ENCODE measurements at places on chromosomes 4 and X.

DNA sequence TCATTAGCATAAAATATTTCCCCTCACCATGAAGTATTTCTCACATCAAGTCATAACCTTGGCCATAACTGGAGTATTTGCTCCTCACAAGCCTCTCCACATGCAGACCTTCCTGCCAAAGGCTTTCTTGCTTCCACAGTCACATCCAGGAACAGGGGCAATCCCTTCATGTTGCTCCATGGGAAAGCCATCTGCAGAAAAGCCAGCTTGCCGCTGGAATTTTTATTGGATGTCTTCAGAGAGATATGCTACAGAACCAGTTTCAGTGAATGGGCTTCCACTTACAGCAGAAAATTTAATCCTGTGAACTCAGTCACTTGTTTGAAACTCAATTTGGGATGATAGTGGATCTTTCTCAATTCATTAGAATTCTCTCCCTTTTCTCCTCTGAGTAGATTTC lies 3.2 kb upstream of the CDKN2AIP start:
- H3K27ac ChIP-seq = no peak overlapping the region

DNA sequence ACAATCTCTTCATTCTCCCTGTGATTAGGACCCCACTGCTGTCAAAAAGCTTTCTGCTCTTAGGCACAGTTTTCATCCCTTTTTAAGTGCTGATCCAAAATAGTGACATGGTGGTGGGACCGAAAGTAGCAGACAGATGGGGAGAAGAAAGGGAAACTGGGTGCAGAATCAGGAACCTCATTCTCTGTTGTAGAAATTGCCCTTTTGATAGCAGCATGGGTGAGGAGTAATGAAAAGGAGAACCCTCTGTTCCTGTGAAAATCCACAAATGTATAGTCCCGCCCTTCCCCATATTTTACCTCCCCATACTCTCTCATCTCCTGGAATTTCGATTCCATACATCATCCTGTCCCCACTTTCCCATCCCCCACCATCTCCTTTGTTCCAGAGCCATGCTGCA lies 126.5 kb downstream of the STIM2 start:
- H3K27me3 ChIP-seq = no peaks in the 10 kb centered on the region
- peaks cover 4% of the 10 kb centered on the region for H3K36me3 ChIP-seq
- no peak for DNase-seq
- peaks cover 59% of the 10 kb centered on the region for H3K4me1 ChIP-seq
- H3K27ac ChIP-seq = no peak overlapping the region
- no peak overlapping the region for H3K4me3 ChIP-seq

GRCh38 chrX:134683351-134684005 lies 25.2 kb upstream of the PLAC1 start:
- no peak for DNase-seq
- H3K36me3 ChIP-seq = no peaks in the 10 kb centered on the region
- no peak overlapping the region for H3K27ac ChIP-seq
- no peak overlapping the region for H3K4me3 ChIP-seq
- H3K27me3 ChIP-seq = peaks cover 3% of the 10 kb centered on the region

- no peaks in the 10 kb centered on the region for H3K27me3 ChIP-seq
- no peak overlapping the region for H3K27ac ChIP-seq
- H3K4me1 ChIP-seq = no peaks in the 10 kb centered on the region
- H3K36me3 ChIP-seq = no peaks in the 10 kb centered on the region
- H3K4me3 ChIP-seq = no peak overlapping the region
Observed at GRCh38 chr4:13989501-13989900, 362.0 kb upstream of the BOD1L1 start.

- peaks cover 2% of the 10 kb centered on the region for H3K27me3 ChIP-seq
- DNase-seq = no peak
- no peak overlapping the region for H3K27ac ChIP-seq
- H3K4me1 ChIP-seq = no peaks in the 10 kb centered on the region
- no peak overlapping the region for H3K4me3 ChIP-seq
Observed at GRCh38 chr4:89723096-89723495, 113.9 kb downstream of the SNCA start.

DNA sequence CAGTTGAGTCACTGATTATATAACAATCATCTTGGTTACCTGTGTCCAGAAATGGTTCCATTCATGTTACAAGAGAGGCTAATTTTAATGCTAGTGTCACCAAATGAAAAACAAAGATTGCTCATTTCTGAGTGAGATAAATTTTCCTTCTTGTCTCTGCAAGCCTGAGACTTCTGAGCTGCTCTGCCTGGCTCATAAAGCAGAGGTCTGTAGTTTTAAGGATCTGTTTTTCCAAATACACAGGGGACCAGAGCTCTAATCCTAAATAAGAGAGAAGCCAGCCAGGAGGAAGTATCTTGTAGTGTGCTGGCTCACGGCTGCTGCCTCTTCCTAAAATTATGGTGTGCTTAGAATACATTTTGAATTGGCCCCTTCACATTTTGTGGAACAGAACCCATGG lies 42.6 kb downstream of the CLDN34 start:
- peaks cover 24% of the 10 kb centered on the region for H3K4me1 ChIP-seq
- no peak overlapping the region for H3K4me3 ChIP-seq
- peaks cover 7% of the 10 kb centered on the region for H3K27me3 ChIP-seq
- no peak for DNase-seq
- H3K27ac ChIP-seq = no peak overlapping the region

- H3K27me3 ChIP-seq = peaks cover 5% of the 10 kb centered on the region
- H3K4me1 ChIP-seq = no peaks in the 10 kb centered on the region
- H3K4me3 ChIP-seq = no peak overlapping the region
- DNase-seq = no peak
- no peak overlapping the region for H3K27ac ChIP-seq
Observed at GRCh38 chr4:118991686-118992085, 103.0 kb downstream of the SYNPO2 start.

DNA sequence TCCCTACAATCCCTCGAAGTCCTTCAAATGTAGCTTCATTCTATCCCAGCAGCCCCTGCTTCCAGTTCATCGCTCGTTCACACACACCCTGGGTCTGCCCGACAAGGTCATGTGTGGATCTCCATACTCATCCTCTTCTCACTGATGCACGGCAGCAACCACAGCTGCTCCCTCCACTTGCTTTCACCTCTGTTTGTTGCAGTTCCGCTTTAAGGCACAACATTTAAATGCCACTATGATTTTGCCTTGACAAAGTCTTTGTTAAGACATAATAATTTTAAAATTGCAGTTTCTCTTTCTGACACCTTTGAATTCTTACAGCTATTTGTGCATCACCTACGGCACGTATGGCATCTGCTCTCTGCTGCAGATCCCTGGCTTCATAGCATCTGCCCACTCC lies 1.8 kb downstream of the ODAPH start:
- H3K36me3 ChIP-seq = no peaks in the 10 kb centered on the region
- no peak for DNase-seq
- peaks cover 3% of the 10 kb centered on the region for H3K27me3 ChIP-seq

GRCh38 chrX:119638725-119639471 lies 32.7 kb upstream of the NKRF start:
- peaks cover 4% of the 10 kb centered on the region for H3K27me3 ChIP-seq
- H3K4me3 ChIP-seq = no peak overlapping the region
- DNase-seq = no peak
- no peak overlapping the region for H3K27ac ChIP-seq
- H3K4me1 ChIP-seq = peaks cover 20% of the 10 kb centered on the region

GRCh38 chr4:87112063-87112462 lies 108.4 kb downstream of the KLHL8 start:
- no peak for DNase-seq
- peaks cover 15% of the 10 kb centered on the region for H3K36me3 ChIP-seq
- H3K27ac ChIP-seq = peak overlapping the region; percentile 13
- peaks cover 16% of the 10 kb centered on the region for H3K4me1 ChIP-seq

DNA sequence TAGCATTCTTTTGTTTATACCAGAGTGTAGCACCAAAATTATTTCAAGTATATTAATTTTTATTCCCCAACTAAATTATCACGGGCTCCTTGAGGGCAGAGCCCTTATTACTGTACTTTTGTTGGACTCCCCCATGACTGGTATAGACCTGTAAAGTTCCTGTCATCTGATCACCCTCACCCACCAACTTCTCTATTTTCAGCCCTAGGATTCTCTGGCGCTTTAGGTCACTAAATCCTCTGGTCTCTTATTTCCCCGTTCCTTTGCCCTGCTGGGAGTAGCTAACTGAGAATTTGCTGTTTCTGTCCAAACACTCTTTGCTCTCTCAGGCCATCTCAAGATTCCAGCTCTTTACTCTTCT lies 3.2 kb upstream of the XKRX start:
- H3K4me3 ChIP-seq = no peak overlapping the region
- H3K4me1 ChIP-seq = peaks cover 9% of the 10 kb centered on the region
- no peak for DNase-seq

DNA sequence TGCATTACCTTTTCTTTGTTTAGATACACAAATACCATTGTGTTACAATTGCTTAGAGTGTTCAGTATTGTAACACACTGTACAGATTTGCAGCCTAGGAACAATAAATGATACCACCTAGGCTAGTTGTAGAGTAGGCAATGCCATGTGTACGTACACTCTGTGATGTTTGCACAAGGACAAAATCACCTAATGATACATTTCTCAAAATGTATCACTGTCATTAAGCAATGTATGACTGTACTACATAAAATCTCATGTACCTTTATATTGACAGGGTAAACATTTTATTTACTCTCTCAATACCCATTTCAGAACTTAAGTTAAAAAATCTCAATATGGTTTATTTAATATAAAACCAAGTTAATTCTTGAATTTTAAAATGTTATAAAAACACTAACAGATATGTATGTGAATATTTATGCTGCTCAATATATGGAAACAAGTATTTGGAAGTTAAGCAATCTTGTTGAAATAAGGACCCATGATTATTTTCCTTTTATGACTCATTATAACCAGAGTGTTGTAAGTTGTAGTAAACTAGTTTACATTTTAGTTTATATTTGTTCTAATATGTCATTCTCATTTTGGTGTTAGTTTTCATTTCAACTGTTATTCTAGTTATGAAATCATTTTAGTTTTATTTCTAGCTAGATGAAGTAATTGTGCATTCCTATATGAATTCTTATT lies 409.2 kb downstream of the TLL1 start:
- no peaks in the 10 kb centered on the region for H3K27me3 ChIP-seq
- DNase-seq = no peak
- no peaks in the 10 kb centered on the region for H3K4me1 ChIP-seq
- no peak overlapping the region for H3K4me3 ChIP-seq

DNA sequence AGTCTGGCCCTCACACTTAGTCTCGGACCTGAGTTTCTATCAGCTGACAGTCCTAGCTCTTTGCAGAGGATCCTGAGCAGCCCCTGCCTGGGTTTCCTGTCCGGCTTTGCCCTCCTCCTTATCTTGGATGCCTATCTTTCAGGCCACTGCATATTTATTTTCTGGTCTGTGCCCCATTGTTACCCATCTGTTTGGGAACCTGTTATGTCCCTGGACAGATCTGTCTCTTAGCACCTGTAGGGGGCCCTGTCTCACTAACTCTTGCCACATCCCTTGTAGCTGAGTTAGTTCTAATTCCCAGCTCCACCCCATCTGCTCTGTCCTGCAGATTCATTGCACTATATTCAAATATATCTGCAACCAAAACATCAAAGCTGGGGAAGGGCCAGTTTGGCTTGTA lies 514.9 kb upstream of the LCORL start:
- no peaks in the 10 kb centered on the region for H3K36me3 ChIP-seq
- H3K27me3 ChIP-seq = no peaks in the 10 kb centered on the region
- no peak for DNase-seq
- H3K4me3 ChIP-seq = no peak overlapping the region

DNA sequence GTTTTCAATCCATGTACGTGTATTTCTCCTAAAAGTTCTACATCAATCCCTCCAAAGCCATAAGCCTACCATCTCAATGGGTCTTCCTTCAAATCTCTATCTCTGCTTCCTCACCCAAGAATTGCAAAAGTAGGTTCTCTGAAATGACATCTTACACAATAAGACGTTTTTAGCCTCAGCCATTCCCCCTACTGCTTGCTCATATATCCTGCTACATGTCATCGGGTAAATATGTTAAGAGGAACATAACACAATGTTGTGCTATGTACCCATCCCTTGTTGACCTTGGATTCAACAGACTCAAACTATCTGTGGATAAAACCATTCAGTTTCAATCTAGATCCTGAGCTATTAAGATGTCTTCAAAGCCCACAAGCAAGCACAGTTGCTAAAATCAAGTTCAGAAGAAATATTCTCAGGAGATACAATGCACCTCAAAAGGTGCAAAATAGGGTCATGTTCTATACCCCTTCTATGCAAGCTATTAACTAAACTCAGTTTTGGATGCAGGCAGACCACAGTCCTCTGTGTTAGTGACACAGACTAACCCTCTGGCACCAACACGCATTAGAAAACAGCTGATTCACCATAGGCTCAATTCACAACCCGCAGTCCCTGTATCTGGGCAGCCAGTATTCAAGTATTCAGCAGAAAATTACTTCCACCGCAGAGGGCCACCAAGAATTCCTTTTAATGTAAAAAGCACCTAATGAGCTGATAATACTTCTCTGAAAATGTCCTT lies 56.8 kb downstream of the CD99L2 start:
- peaks cover 2% of the 10 kb centered on the region for H3K27me3 ChIP-seq
- no peaks in the 10 kb centered on the region for H3K36me3 ChIP-seq
- no peak overlapping the region for H3K4me3 ChIP-seq
- DNase-seq = no peak

DNA sequence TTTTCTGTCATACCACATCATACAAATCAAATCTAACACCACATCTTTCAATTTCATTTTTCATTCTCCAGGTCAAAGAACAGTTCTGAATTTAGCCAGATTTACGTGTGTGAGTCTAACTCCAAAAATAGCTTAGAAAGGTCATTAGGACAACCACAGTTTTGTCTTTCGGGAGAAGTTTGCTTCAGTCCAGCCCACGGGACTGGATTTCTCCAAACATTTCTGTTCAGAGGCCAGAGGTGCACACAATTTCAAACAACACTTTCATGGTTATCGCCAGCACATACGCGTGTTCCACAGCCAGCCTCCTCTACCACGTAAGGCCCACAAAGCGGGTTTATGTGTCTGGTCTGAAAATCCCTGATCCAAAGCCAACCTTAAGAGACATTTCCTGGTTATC lies 65.9 kb downstream of the VEGFC start:
- H3K27ac ChIP-seq = no peak overlapping the region
- no peak overlapping the region for H3K4me3 ChIP-seq
- H3K4me1 ChIP-seq = no peaks in the 10 kb centered on the region
- no peaks in the 10 kb centered on the region for H3K36me3 ChIP-seq
- no peaks in the 10 kb centered on the region for H3K27me3 ChIP-seq

GRCh38 chr4:48268956-48269860 lies at the start of gene TEC:
TSS of gene TEC (minus strand) at chr4:48269838. CDS start at chr4:48228614, 41,224 bp downstream.
- peak within 1 kb of the TSS; percentile 95 for H3K27ac ChIP-seq
- peak within 1 kb of the TSS; percentile 96 for H3K4me3 ChIP-seq
- peaks cover 30% of the 10 kb centered on the region for H3K4me1 ChIP-seq
- H3K27me3 ChIP-seq = peaks cover 10% of the 10 kb centered on the region
- DNase-seq = no peak

DNA sequence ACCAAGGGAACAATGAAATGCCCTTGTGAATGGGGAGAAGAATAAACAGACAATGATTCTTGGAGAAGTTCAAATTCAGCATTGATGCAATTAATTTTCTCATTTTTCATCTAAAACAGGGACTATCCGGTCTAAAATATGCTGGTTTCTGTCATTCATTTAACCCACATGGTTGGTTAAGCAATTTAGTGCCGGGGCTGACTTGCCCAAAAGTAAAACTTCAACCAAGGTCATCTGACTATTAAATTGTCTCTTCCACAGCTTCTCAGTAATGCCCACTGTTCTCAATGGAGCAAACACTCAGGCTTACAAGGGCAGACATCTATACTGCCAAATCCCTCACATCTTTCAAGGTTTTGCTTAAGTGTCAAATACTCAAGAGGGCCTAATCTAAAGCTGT lies 51.3 kb downstream of the ANXA10 start:
- H3K36me3 ChIP-seq = no peaks in the 10 kb centered on the region
- H3K27ac ChIP-seq = no peak overlapping the region
- H3K4me3 ChIP-seq = no peak overlapping the region
- no peaks in the 10 kb centered on the region for H3K27me3 ChIP-seq

- peak; percentile 29 for DNase-seq
- H3K36me3 ChIP-seq = peaks cover 4% of the 10 kb centered on the region
- no peaks in the 10 kb centered on the region for H3K27me3 ChIP-seq
Observed at GRCh38 chrX:154719132-154719675, 31.7 kb downstream of the GAB3 start.
